ENCODE measurements at places on chromosomes 6 and 20.

- DNase-seq: no peak
Measured at GRCh38 chr20:62387219-62387913, 463 bp downstream of the RPS21 start.

- DNase-seq: no peak
Measured at GRCh38 chr20:37649676-37650370, 44.0 kb upstream of the CTNNBL1 start.

GRCh38 chr6:18187701-18188100, 32.5 kb downstream of the KDM1B start:
- DNase-seq: no peak

GRCh38 chr20:1484438-1485116, 6.6 kb downstream of the SIRPB2 start:
- DNase-seq: no peak

- DNase-seq: no peak
Measured at GRCh38 chr6:35089216-35089934, 51.8 kb downstream of the TCP11 start.

DNA sequence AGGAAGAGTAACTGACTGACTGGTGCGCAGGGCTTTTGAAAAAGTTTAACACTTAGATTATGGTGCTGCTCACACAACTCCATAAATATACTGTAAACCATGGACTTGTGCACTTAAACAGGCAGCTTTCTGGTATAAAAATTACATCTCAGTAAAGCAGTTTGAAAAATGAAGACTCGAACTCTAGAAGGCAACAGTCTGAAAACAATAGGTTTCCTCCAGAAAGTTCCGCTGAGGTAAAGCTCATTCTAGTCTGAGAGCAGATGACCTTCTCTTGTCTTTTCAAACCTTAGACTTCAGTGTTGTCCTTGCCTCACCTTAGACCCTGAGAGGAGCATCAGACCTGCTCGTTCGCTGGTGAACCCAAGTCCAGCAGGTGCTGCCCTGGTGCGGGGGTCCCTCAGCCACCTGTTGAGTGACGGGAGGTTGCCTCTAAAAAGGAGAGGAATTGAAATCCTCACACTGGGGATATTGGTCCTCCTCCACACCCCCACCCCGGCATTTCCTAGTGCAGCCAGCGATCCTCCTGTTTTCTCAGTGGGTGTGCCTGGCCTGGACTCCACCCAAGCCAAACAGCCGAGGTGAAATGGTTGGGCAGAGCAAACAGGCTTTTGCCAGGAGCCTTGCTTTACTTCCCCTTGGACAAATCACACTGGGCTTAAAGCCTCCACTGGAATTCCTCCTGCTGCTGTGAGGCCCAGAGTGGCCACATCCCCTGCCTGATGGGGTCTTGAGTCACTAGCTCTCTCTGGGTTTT, 14.7 kb upstream of the PYGB start:
- DNase-seq: no peak

DNA sequence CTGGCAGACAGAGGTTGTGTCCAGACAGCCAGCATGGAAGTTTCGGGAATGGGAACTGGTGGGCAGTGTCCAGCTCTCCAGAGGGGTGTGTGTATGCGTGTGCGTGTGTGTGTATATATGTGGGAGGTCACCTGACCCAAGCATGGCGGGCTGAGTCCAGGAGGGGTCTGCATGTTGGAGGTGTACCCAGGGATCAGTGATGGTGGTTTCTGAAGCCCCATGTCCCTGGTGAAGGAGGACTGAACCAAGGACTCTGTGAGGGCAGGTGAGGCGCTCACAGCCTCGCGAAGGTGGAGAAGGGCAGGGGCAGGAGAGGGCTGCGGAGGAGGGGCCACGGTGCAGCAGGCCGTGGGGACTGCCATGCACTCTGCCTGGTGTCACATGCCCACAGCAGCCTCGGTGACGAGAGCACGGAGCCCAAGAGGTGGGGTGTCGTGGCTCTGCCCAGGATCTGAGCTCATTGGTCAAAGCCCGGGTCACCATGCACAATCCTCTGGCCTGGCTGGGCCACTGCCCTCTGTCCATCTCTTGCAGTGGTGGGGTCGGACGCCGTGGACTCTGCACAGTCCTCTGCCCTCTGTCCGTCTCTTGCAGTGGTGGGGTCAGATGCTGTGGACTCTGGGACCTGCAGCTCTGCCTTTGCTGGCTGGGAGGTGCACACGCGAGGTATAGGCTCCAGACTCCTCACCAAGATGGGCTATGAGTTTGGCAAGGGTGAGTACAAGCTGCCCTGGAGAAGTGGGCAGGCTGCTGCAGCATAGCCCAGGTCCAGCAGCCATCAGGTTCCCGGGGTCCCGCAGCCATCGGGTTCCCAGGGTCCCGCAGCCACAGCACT, 2.1 kb upstream of the LIME1 start:
- no peak for DNase-seq
